ENCODE measurements at places on chromosomes 11 and 22.
A peak's percentile ranks its signal among the peaks of the same experiment; 100 is the strongest.

GRCh38 chr11:32092581-32093170 lies 1.8 kb downstream of the RCN1 start:
- no peak for DNase-seq

DNA sequence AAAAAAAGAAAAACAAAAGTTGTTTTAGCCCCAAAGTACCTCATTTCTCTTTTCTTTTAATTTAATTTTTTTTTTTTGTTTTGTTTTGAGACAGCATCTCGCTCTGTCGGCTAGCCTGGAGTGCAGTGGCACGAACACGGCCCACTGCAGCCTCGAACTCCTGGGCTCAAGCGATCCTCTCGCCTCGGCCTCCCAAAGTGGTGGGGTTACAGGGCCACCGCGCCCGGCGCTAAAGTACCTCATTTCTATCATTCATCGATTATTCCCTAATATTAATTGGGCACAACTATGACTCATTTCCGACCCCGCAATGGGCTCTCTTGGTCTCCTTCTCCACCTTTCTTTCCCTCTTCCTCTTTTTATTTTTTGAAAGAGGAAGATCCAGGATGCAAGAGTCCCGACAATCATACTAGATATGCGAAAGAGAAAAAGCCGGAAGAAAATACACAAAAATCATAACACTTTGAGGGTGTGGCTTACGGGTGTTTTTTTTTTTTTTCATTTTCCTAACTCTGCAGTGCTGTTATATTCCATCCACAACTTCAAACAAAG lies 475 bp upstream of the AIP start:
- no peak for DNase-seq

DNA sequence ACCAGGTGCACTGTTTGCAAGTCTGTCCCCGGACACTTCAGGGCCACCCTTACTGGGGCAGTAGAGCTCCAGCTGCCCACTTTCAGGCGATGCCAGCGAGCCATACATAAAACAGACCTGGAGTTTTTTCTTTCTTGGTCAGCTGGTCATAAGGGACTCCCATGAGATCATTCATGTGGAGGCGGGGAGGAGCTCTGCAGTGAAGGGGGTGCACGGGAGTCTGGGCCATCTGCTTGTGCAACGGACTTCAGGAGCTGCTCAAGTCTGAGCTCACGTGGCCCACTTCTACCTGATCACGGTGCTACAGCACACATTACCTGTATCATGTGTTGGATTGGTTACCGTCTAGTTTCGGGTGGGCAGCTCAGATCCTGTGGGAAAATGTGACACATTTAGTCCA lies 9.2 kb upstream of the MRGPRF start:
- no peak for DNase-seq

DNA sequence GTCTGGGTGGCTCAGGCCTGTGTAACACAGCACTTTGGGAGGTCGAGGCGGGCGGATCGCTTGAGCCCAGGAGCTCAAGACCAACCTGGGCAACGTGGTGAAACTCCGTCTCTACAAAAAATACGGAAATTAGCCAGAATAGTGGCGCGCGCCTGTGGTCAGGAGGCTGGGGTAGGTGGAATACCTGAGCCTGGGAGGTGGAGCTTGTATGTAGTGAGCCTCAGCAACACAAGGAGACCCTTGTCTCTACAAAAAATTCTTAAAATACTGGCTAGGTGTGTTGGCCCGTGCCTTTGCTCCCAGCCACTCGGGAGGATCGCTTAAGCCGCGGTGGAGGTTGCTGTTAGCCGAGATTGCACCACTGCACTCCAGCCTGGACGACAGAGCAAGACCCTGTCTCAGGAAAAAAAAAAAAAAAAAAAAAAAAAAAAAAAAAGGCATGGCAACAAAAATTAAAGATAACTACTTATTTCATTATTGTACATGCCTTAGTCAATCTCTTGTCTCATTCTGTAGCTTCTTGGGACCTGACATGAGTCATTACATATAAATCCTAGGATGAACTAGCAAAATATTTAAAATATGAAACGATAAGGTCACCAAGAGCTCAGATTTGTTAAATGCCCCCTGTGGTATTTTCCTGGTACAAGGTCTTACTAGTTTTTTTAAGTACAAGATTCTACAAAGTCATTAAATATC lies 1.1 kb downstream of the TAF1D start:
- peak; percentile 77 for DNase-seq

DNA sequence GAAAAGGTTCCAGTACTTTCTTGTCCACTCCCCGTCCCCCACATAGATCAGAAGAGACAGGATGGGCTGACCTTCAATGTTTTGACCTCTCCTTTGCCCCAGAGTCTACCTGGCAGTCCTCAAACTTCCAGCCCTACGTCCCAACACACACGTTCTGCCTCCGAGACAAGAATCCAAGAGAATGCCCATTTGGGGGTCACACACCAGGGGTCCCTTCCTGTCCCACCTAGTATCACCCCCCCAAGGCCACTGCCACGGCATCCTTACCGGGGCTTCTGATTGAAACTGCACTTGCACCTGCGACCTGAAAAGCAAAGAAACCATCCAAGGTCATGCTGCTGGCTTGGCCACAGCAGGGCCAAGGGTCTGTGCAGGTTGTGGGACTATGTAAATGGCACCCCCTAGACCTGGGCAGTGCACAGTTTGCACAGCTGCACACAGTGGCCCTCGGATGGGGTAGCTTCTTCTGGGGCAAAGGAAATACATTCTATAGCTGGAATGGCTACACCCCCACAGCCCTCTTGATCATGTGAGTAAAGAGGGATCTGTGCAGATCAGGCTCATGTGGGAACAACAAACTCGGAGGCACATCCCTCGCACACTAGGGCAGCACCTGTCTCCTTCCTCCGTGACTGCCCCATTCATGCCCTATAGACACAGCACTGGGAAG lies 16.5 kb upstream of the FXYD2 start:
- DNase-seq: no peak

GRCh38 chr11:79512706-79513469 lies 72.1 kb upstream of the TENM4 start:
- DNase-seq: no peak

DNA sequence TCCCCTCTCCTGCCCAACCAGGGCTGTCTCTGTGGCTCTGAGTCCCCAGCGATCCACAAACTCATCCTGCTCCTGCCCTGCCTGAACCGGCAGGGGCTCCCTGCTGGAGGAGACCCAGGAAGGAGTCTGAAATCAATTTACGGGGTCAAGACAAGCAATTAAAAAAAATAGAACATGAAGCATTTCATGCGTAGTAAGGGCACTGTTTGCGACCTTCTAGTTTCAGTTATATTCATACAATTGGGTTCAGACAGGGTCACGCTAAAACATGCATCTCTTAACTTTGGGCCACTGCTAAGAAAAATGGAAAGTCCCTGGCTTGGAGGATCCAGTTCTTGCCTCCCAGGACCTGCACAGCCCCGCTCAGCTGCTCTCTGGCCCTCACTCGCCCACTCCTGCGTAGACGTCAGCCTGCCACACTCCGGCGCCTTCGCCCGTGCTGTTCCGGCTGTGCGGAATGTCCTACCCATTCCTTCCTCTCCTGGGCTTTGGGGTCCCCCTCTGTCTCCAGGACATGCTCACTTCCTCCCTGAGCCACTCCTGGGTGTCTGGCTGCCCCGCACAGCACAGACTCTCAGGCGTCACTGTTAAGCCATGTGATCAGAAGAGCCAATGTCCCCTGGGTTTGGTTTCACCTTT lies 12.8 kb downstream of the NFAM1 start:
- no peak for DNase-seq

DNA sequence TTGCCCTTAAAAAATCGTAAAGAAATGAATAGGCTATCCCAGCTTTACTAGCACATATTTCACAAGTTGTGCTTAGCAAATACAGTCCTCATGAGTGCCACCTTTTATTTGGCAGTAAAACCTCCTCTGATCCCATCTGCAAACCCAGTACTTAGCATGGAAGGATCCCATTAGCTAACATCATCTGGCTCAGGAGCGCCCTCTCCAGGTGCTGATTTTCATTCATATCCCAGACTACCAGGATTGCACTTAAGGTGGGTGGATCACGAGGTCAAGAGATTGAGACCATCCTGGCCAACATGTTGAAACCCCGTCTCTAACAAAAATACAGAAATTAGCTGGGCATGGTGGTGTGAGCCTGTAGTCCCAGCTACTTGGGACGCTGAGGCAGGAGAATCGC lies 76.1 kb upstream of the PAX6 start:
- DNase-seq: no peak

Data from HS-27A (cell line).